ENCODE measurements at places on chromosomes 4 and X. TPM values are rescaled to one million over a fixed set of nuclear protein-coding genes. Genes with fewer than 3 reads are reported as not detected.

DNA sequence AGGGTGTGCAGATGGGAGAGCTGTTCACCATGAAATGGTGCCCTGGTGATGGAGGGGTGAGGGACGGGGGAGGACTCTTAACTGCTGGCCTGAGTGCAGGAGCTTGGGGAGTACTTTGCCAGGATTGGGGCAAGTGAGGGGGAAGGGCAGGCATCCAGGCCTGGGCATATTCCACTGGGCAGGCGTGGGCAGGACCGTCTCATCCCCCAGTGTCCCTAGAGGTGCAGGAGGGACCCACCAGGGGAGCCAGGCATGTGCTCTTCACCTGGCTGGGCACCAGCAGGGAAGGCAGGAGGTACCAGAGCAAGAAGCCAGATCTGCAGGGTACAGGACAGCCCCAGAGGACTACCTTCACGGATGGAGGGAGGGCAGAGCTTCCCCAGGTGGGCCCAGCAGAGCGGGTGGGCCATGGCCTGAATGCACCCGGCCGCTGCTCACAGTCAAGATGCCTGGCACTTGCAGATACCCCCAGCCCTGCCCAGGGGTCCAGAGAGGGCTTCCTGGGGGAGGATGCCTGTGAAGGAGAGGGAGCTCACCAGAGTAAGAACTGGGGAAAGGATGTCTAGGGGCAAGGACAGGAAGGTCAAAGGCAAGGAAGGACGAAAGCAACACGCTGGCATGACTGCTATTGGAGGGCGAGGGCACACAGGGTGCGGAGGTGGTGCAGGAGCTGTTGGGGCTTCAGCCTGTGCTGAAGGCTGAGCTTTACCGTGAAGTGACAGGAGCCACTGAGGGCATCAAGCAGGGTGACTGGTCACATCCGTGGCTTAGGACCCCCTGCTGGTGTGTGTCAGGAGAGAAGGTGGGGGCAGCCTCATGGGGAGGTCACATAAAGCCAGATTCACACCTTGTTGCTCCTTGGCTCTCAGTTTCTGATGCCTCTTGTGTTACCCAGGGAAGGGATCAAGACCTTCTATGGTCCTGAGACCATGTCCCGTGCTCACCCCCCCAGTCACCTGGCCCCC is 68.2 kb upstream of the NKX1-1 start:
- DNase-seq: no peak

DNA sequence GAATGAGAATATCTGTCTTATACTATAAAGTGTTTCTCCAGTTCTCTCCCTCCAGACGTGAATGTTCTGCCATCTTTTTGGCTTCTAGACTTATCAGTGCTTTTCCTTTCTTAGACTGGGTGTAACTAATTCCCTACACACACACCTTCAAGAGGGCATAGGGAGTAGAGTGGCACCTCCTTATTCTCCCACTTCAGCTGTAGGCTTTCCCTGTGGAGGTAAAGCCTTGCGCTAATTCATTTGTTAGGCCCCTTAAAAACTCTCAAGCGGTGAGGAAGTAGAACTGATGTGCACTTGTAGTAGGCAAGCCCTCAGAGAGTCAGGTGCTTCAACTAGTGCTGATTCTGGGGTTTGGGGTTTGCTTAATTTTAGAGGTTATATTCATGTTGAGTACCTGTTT is 10.0 kb downstream of the KLHL2 start:
- no peak for DNase-seq

- DNase-seq: no peak
Observed at GRCh38 chrX:31715675-31716074, 643.8 kb upstream of the FTHL17 start.

DNA sequence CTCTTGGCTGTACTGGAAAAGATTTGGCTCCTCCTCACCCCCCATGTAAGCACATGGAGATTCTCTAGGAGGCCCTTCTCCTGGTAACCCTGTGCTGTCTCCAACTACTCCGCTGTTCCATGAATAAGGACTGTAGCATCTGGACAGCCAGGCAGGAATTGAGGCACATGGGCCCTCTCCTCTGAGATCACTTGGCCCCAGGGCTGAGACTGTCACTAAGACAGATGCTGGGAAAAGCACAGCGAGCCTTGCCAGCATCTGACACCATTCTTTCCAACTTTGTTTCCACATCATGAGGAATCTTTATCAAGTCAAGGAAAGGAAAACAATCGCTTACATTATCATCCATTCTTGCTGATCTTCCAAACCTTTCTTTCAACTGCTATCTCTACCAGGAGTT is 222.6 kb upstream of the INTU start:
- DNase-seq: no peak

GRCh38 chr4:140053185-140053584 is 100.8 kb downstream of the MAML3 start:
- DNase-seq: no peak

DNA sequence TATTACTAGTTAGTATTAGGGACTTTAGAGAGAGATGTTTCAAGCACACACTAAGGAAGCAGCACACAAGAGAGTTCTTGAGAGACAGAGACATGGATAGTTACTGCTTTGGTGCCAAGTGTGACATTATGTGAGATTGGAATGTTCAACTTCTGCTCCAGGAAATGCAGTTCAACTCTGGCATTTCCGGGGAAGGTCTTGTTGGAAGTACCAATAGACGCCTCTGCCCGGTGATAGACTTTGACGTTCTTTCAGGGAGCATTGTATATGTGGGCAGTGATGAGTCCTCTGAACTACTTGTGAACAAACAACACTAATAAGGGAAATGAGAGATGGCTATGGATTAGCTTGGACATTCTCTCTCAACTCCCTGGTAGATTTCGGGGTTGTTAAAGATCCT is 638.1 kb upstream of the BOD1L1 start:
- DNase-seq: no peak

DNA sequence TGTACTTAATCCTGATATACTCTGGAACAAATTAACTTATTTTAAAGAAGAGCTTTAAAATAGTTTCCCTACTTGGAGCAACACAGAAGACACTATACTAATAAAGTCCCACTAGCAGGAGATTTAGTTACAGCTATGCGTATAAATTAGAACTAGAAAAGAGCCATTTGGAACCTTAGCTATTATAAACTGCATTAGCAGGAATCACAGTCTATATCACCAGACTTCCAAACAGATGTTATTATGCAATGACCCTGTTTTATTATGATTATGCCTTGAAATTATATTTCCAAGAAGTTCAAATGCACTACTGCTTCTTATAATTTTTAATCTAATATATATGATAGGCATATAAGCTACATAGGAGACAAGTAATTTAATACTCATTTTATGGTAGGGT is 95.5 kb upstream of the WDR44 start:
- DNase-seq: no peak

- no peak for DNase-seq
Observed at GRCh38 chr4:88821522-88821921, 123.9 kb upstream of the NAP1L5 start.

DNA sequence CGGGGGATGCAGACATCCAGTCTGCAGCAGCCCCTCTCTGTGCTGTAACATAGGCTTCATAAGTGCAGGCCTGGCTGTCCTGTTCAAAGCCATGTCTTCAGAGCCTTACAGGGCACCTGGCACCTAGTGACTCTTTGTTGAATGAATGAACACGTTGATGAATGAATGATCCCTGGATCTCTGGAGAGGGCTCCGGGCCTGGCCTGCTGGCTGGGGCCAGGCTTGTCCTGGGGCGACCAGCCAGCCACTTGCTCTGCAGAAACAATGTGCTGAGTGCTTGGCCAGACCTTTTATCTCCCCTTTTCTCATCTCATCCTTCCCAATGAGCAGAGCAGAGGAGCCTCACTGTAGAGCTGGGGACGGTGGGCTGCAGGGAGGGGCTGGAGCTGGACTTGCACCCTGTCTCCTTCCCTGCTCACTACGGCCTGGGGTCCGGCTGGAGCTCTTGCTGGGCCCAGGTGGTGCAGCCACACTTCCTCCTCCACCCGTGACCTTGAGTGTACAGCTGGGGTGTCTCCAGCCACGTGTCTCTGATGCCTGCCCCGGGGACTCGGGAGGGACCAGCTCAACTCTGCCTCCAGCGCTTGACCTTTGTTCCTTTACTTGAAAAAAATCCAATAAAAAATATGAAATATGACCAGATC is 77.9 kb downstream of the PSAPL1 start:
- DNase-seq: no peak

GRCh38 chrX:41796577-41796976 is 72.6 kb downstream of the GPR82 start:
- DNase-seq: no peak

DNA sequence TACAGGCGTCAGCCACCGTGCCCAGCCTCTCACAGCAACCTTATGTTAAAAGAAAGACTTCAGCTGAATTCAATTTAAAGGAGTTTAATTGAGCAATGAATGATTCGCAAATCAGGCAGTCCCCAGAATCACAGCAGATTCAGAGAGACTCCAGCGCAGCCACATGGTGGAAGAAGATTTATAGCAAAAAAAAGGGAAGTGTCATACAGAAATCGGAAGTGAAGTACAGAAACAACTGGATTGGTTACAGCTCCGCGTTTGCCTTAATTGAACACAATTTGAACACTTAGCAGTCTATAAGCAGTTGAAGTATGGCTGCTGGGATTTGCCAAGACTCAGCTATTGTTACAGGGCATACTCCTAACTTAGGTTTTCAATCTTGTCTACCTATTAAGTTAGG is 19.8 kb downstream of the CENPVL3 start:
- DNase-seq: no peak

GRCh38 chr4:185799442-185799841 is 12.6 kb downstream of the SORBS2 start:
- DNase-seq: no peak

DNA sequence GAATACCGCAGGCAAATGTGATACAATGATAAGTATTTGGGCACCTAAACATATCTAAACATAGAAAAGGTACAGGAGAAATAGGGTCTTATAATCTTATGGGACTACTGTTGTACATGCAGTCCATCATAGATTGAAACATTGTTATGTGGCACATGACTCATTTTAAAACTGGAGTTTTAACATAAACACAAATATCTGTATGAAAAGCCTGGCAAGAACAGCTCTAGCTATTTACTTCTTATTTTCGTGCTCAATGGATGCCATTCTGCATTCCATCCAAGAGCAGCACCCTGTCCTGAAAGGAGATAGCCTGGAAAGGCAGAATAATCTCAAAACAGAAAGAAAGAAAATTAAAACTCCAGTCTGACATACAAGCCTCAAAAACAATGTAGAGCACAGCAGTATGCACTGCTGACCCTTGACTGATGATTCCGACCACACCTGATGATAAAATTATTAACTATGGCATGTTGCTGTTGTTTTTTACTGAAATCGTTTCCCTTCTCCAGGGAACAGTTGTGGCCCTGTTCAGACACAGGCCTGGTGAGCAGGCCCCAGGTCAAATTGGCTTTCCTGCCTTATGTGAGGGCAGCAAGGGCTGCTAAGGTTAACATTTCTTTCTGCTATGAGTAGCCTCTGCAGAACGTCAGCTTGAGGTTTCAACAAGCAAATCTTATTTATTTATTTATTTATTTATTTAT is 152.7 kb downstream of the APBB2 start:
- no peak for DNase-seq

GRCh38 chr4:157265281-157265680 is 44.8 kb downstream of the GRIA2 start:
- DNase-seq: no peak

- no peak for DNase-seq
Observed at GRCh38 chr4:146472404-146472803, 49.3 kb downstream of the SLC10A7 start.

DNA sequence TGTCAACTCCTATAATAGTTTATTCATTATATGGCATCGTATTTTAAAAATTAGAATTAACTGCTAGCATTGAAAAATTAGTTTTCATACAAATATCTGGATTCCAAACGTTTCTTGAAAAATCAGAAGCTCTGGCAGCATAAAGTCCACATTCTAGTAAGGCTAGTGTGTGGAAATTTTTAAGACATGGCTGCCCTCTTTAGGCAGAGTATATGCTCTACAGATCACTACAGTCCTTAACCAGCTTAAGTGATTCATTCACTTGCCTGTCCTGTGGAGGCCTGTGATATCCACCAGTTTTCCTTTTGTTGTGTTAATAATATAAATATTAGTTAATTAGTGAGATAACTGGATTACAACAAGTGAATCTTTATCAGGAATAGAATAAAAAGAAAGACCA is 287.2 kb downstream of the OPHN1 start:
- DNase-seq: no peak

GRCh38 chr4:161990721-161991120 is 173.1 kb downstream of the FSTL5 start:
- no peak for DNase-seq

DNA sequence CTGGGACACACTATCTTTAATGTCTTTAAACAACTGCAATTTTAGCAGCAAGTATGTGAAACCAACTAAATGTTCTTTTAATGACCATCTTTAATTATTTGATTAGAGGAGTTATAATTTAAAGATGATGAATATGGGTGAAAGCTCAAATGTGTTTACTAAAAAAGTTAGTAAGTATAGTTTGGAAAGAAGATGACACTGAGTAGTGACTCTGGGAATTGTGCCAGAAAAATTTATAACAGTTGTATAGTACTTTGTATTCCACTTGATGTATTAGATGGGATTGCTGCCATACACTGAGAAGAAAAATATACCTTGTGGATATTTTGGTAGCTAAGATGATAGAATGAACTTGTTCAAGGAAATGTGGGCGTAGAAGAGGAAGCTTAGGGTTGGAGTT is 19.5 kb upstream of the PACRGL start:
- no peak for DNase-seq

- no peak for DNase-seq
Observed at GRCh38 chr4:182863501-182863900, 53.7 kb downstream of the DCTD start.

DNA sequence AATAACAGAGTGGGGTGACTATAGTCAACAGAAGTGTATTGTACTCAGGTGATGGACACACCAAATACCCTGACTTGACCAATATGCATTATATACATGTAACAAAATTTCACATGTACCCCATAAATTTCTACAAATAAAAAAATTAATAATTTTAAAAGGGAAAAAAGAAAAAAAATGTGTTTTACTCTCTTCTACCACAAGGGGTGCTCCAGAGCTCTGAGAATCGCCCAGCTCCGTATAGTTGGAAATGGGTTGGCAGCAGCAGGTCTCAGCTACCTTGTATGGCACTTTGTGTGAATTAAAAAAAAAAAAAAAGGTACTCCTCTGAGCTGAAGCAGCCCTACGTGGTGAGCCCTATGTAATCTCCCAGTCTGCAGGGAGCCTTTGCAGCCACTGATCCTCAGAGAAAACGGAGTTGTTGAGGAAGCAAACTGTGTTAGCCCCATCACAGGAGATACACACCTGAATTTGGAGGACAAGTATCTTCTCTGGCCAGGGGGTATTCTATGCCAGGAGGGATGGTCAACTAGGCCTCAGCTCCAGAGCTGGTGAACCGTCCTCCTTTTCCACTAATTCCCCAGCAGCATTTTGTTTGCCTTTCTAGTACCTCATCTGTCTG is 17.2 kb upstream of the POLA1 start:
- no peak for DNase-seq

GRCh38 chr4:145694929-145695328 is 15.0 kb downstream of the C4orf51 start:
- DNase-seq: no peak

- peak; percentile 92 for DNase-seq
Observed at GRCh38 chrX:70434352-70434866, 10.2 kb upstream of the DLG3 start.

- DNase-seq: peak; percentile 90
Observed at GRCh38 chrX:107718156-107718621, 57.4 kb downstream of the TSC22D3 start.

Gene IL3RA
- total RNA-seq: 6.7 TPM

Gene NAA15
- 55.5 TPM for total RNA-seq

Gene TET2
- total RNA-seq: 20.0 TPM

Gene NIPAL1
- total RNA-seq: 38.7 TPM

Gene FAM149A
- total RNA-seq: 13.8 TPM

Gene POU3F4
- total RNA-seq: not detected

Gene GAB3
- 1.2 TPM for total RNA-seq

Gene SLITRK4
- 0.07 TPM for total RNA-seq

Gene SLC6A14
- total RNA-seq: 0.82 TPM

Data from colonic mucosa (tissue), 4 donors.